ENCODE measurements at places on chromosomes 13 and 19.

GRCh38 chr19:56355517-56355916, 37.8 kb downstream of the ZNF582 start:
- no peak for DNase-seq

- no peak for DNase-seq
Observed at GRCh38 chr19:6161271-6161850, 25.9 kb downstream of the ACSBG2 start.

- peak; percentile 20 for DNase-seq
Observed at GRCh38 chr13:83024955-83025594, 857.2 kb downstream of the SLITRK1 start.

DNA sequence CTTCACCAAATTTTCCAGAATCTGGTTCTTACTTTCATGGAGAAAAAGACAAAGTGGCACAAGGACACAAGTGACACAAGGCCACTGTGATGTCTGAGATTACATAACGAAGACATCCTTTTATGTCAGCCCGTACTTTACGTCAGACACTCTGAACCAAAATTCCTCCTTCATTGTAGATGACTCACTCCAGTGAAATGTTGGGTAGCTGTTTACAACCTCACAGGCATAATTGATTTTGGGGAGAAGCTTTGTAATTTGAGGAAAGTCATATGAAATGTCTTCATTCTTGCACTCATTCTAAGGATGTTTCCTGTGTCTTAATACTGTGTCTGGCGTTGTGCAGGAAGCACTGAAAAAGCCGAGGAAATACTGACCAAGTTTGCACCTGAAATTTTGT, 20.0 kb upstream of the LGALS14 start:
- no peak for DNase-seq

DNA sequence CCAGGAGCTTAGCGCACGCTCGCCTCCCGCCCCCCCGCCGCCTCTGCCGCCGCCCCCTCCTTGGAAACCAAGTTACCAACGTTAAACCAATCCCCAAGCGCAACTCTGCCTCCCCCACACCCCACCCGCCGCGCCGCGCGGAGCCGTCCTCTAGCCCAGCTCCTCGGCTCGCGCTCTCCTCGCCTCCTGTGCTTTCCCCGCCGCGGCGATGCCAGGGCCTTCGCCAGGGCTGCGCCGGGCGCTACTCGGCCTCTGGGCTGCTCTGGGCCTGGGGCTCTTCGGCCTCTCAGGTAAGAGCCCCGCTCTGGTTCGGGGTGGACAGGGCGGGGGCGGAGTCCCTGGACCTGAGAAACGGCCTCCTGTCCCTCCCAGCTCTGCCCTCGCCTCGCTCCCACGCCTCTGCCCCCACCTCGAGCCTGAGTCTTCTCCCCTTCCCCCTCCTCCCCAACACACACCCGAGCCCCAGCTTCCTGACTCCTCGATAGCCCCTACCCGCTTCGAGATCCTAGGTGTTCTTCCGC, at the start of gene ICAM5:
TSS of gene ICAM5 (plus strand) at position 117 of the 521 bp plus-strand sequence. CDS start at position 209, 92 bp downstream.
- DNase-seq, result peak; percentile 49

DNA sequence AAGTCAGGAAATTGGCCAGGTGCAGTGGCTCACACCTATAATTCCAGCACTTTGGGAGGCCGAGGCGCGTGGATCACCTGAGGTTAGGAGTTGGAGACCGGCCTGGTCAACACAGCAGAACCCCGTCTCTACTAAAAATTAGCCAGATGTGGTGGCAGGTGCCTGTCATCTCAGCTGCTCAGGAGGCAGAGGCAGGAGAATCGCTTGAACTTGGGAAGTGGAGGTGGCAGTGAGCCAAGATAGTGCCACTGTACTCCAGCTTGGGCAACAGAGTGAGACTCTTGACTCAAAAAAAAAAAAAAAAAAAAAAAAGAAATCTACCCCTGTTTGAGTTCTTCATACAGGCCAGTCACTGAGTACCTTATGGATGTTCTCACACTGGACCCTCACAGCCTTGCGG, 42.0 kb downstream of the SLC15A1 start:
- no peak for DNase-seq

DNA sequence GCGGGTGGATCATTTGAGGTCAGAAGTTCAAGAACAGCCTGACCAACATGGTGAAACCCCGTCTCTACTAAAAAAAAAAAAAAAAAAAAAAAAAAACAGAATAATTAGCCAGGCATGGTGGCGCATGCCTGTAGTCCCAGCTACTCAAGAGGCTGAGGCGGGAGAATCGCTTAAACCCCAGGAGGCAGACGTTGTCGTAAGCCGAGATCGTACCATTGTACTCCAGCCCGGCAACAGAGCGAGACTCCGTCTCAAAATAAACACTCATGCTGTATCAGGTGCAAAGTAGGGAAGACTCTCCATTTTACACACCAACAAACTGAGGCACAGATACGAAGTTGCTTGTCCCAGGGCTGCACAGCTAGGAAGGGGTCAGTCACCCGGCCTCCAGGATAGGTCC, 15.6 kb downstream of the TLE6 start:
- no peak for DNase-seq

GRCh38 chr19:16051254-16052025, 24.9 kb upstream of the TPM4 start:
- no peak for DNase-seq

- DNase-seq, result no peak
Observed at GRCh38 chr19:10895363-10895762, 24.0 kb downstream of the CARM1 start.

- DNase-seq, result no peak
Observed at GRCh38 chr13:33560726-33561125, 257.2 kb upstream of the RFC3 start.

- DNase-seq, result no peak
Observed at GRCh38 chr13:41864658-41865057, 96.3 kb downstream of the VWA8 start.

DNA sequence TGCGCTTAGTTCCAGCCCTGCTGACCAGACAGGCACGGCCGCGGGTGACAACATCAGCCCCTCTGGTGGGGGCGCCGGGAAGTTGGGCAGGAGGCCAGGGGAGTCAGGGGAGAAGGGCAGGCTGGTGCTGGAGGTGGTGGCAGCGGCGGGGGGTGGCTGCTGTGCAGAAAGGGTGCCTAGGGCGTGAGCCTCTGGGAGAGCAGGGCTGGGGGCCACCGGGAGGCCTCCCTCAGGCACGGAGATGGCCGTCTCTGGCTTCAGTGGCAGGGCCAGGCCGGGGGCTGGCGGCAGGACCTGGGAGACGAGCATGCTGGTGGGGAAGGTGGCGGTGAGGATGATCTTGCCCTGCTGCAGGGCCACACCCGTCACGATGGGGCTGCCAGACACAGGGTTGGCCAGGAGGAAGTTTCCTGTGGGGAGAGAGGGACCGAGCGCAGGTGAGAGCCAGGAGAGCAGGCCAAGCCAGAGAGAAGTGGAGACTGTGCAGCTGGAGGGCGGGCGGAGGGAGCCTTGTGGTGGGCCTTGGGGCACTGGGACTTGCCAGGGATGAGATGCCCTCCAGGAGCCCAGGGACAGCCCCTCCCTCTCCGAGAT, 3.3 kb downstream of the SIX5 start:
- DNase-seq, result no peak

DNA sequence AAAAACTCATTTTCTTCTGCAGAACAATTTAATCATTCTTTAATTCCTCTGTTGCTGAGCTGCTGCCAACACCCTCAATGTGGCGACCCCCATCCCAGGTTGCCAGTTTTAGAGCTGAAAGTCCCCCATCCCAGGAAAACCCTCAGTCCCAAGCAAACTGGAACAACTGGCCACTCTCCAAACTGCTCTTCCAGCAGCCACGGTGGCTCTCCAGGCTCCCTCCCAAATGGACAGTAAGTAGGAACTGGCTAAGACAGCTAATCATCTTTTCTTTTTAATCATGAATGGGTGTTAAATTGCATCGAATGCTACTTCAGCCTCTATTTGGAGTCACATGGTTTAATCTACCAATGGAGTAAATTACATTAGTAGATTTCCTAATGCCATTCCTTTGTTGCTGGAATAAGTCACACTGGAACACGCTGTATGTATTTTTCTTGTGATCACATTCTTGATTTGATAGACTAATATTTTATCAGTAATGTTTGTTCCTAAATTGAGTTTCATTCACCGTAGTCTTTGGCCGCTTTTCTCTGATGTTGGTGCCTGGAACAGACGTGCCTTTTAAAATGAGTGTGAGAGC, 33.7 kb upstream of the VSTM2B start:
- DNase-seq, result no peak

DNA sequence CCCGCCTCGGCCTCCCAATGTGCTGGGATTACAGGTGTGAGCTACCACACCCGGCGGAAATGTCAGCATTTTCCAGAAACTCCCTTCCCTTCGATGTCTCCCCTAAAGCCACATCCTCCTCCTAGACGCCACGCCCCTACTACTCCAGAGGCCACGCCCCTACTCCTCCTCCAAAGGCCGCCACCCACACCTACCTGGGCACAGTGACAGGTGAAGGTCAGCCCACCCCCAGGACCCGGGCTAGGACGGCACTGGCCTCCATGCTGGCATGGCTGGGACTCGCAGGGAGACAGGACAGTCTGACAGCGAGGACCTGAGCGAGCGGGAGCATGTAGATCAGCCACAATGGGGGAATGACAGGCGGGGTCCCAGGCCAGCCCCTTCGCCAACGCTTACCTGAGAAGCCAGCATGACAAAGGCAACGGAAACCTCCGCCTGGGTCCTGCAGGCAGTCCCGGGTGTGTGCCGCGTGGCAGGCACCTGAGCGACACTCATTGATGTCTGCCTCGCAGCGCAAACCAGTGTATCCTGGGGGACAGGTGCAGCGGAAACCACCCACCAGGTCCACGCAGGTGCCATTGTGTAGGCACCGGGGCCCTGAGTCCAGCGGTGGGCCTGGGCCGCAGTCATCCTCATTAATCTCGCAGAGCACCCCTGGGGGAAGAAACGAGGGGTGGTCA, 22.0 kb downstream of the NOTCH3 start:
- DNase-seq, result no peak

DNA sequence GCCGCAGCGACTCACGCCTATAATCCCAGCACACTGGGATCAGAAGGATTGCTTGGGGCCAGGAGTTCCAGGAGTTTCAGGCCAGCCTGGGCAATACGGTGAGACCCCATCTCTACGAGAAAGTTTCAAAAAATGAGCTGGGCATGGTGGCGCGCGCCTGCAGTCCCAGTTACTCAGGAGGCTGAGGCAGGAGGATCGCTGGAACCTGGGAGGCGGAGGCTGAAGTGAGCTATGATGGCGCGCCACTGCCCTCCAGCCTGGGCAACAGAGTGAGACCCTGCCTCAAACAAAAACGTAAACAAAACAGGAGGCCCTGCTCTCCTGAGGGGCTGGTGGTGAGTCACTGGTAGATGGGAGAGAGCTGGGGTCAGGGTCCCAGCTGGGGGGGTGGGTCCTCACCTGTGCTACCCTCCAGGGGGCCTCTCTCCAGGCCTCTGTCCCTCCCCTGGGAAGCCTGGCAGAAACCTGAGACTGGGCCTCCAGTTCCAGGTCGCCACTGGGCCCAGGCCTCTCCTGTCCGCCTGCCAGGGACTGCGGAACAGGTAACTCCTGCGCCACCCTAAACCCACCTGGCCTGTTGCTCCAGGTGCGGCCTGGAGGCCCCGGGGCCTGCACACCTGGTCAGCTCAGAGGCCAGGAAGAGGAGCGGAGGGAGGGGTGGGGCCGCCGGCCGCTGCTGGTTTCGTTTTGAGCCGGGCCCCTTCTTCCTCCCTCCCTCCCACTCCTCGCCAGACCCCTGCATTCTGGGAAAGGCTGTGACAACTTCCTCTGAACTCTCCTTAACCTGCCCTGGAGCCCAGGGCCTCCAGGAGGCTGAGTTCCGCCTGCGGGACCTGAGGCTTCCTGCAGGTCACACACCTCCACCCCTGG, 17.2 kb upstream of the ZBTB7A start:
- DNase-seq, result no peak

GRCh38 chr19:9032136-9032631, 22.0 kb upstream of the MUC16 start:
- DNase-seq, result no peak

- no peak for DNase-seq
Observed at GRCh38 chr19:10858204-10858828, 10.1 kb downstream of the C19orf38 start.

GRCh38 chr13:73440296-73440895, 381.6 kb downstream of the KLF5 start:
- no peak for DNase-seq

DNA sequence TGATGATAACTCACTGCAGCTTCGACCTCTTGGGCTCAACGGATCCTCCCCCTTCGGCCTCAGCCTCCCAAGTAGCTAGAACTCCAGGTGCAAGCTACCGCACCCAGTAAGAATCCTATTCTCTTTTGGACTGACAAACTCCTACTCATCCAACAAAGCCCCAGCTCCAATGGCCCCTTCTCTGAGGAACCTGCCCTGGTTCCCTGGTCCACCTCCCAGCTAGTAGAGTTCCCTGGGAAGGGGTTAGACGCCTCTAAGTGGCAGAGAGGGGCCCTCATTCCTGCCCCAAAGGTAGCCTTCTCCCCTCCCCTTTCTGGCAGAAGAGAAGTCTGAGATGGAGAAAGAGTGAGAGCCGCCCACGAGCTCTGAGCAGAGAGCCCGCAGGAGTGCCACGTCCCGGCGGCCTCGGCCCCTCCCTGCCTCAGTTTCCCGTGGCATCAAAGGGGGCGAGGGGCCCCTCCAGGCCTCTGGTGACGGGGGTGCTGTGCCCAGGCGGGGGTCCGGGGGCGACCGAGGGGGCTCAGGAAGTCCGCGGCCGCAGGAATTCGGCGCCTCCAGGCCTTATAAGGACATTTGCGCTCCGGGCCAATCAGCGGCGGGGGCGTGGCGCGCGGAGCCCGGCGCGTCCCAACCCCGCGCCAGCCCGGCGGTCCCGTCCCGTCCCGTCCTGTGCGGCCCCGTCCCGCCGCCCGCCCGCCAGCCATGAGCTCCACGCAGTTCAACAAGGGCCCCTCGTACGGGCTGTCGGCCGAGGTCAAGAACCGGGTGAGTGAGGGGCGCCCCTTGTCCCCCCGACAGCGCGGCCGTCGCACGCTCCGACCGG, at the start of gene CNN2:
TSS of gene CNN2 (plus strand) at position 649 of the 823 bp plus-strand sequence. CDS start at position 703, 54 bp downstream.
- peak; percentile 46 for DNase-seq

- DNase-seq, result no peak
Observed at GRCh38 chr19:4361152-4362046, 18.0 kb downstream of the MPND start.

DNA sequence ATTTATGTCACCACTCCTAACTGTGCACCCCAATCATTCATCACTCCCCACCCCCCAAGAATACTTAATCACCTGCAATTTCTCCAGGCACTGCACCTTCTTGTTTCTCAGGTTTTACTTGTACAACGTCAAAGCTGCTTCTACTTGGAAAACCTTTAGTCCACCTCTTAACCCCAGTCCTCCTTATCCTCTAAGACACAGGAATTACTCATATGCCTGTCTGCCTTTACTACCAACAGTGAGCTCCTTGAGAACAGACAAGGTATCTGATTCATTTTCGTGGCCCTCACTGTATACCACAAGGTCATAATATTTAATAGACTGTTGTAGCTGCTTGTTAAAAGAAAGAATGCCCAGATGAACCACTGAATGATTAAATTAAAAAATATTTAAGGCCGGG, 21.0 kb upstream of the NDFIP2 start:
- peak; percentile 59 for DNase-seq

All from HFFc6 (cell line).